ENCODE measurements at places on chromosomes 4 and X.
A peak's percentile ranks its signal among the peaks of the same experiment; 100 is the strongest.

GRCh38 chr4:67465763-67466052 lies 79.6 kb downstream of the CENPC start:
- no peak for DNase-seq

DNA sequence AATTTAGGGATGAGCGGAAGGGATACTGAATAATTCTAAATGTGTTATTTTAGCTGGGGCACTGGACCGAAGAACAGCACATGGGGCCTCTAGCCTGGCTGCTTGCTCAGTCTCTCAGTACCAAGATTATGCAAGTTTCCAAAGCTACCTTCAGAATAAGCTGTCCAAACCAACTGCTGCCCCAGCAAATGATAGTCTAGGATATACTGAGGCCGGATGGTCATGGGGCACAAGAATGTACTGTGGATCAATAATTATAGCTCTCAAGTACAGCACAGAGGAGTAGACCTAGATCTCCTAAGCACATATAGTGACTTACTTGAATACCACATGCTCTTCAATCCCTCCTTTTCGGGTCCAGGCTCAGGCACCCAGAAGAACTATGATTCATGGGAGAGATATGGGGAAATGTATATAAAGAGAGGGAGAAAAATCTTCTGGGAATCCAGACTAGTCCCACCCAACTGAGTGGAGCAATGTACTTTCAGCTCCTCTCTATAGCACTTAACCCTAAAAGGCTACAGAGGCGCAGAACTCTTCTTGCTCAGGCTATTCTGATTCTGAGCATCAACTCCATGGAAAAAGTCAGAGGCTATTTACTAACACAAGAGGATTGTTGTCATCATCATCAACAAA lies 160.3 kb upstream of the GPC4 start:
- no peak for DNase-seq

- peak; percentile 5 for DNase-seq
Measured at GRCh38 chr4:74038425-74039314, at the start of gene CXCL3. TSS of gene CXCL3 (minus strand) at chr4:74038689. CDS start at chr4:74038611, 78 bp downstream.

DNA sequence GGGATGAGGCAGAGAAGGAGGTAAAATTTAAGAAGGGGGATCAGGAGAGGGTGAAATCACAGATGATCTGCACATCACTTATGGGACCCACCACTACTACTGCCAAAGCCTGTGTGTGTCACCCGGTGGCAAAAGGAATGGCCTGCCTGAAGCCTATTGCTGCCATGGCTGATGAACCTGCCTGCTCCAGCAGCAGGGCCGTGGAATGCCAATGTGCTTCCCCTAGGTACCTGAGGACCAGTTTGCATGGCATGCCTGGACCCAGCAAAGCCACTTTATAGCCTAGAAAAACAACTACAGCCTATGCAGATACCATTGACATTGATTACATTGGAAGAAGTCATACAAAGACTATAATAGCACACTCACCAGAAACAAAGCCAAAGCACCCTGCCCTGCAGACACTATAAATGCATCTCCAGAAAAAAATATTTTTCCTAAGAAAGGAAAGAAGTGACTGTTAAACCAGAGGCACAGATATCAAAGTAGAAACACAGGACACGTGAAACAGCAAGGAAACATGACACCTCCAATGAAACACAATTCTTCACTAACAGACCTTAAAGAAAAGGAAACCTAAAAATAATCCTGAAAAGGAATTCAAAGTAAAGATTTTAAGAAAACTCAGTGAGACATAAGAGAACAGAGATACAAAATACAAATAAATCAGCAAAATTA lies 680.7 kb upstream of the GRID2 start:
- DNase-seq = no peak

DNA sequence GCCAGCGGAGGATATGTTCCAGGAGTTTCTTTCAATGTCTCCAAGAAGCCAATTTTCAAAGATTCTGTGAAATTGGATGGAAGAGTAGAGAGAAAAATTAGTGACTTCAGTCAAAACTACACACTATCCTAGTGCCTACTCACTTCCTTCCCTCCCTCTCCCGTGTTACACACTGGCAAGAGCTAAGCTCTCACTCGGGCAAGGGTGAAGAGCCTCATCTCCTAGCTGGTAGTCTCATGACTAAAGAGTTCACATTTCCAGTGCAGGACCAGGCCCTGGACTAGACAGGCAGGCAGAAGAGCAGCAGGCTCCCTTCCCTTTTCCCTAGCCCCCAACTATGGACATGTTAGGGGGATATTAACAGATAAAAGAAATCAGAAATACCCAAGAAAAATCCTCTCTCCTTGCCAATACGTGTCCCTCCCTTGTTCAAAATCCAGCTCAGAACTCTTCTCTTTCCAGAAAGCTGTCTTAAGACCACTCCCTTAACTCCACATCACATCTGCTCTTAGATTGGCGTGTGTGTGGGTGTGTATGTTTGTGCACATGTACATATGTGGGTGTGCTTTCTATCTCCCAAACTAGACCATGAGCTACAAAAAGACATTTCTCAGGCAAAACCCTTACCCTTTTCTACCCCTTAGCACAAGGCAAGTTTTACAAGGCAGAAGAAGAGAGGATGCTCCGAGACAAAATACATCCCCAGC lies 29.9 kb downstream of the ZDHHC9 start:
- no peak for DNase-seq

GRCh38 chrX:15416133-15416993 lies 32.1 kb upstream of the VEGFD start:
- DNase-seq = no peak

GRCh38 chr4:76801621-76802235 lies 96.2 kb downstream of the SOWAHB start:
- no peak for DNase-seq

GRCh38 chrX:135384161-135384836 lies 37.4 kb upstream of the SMIM10L2A start:
- DNase-seq = no peak

- no peak for DNase-seq
Measured at GRCh38 chr4:121706595-121707021, 9.8 kb upstream of the ANXA5 start.

GRCh38 chr4:74623041-74623440 lies 171.3 kb downstream of the BTC start:
- no peak for DNase-seq

GRCh38 chr4:1763070-1763549 lies 30.0 kb upstream of the FGFR3 start:
- DNase-seq = no peak

- no peak for DNase-seq
Measured at GRCh38 chr4:39754309-39754708, 56.4 kb downstream of the UBE2K start.

DNA sequence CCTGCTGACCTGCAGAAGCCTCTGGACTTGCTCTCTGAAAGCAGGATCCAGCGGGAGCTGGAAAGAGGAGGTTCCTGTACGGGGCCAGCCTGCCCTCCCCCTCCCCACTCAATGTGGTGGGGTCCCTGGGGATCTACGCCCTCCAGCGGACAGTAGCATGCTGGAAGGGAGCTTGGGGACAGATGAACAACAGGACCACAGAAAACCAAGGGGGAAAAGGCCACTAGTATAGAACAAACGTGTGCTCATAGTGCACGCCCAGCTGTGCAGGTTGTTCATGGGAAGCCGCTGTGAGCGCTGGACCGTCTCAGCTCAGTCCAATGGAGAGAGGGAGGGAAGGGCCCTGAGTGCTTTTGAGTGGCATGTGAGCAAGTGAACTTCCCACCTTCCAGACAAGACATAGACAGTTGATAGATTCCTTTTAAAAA lies 15.8 kb downstream of the HMX1 start:
- DNase-seq = no peak

DNA sequence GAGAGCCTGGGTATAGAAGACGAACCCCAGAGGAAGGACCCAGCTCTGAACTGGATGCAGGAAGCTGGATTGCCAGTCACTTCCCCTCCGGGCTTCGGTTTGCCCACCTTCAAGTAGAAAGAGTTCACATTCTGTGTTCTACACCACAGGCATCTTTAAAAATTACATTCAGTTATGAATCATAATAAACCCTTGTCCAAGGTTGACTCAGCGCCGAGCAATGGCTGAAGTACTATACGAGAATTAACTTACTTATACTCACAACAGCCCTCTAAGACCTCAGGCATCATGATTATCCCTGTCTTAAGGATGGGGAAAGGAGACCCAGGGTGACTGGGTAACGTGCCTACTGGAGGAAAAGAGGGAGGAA lies 72.5 kb downstream of the EVC2 start:
- DNase-seq = no peak

- DNase-seq = no peak
Measured at GRCh38 chr4:88938138-88938537, 118.8 kb downstream of the FAM13A start.

GRCh38 chrX:148940411-148940996 lies 440.1 kb downstream of the AFF2 start:
- DNase-seq = no peak

- no peak for DNase-seq
Measured at GRCh38 chrX:123835661-123836371, 24.0 kb upstream of the XIAP start.

- DNase-seq = no peak
Measured at GRCh38 chr4:27720010-27720766, 859.5 kb downstream of the STIM2 start.

- DNase-seq = no peak
Measured at GRCh38 chrX:40573763-40574162, 7.0 kb upstream of the ATP6AP2 start.

DNA sequence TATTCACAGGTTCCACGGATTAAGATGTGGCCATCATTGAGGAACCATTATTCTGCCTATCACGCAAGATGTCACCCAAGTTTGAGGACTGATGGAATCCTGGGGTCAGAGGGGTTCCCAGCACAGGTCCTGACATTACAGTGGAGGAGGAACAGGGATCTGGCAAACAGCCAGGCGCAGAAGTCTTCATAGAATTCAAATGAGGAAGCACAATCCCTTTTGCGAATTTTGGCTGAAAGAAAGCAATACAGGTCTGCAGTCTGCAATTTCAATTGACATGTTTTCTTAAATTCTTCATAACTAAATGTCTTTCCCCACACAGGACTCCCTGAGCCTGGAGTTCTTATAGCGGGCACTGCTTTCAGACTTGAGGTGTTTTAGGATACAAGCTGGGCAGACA lies 14.5 kb downstream of the DOCK11 start:
- DNase-seq = no peak

DNA sequence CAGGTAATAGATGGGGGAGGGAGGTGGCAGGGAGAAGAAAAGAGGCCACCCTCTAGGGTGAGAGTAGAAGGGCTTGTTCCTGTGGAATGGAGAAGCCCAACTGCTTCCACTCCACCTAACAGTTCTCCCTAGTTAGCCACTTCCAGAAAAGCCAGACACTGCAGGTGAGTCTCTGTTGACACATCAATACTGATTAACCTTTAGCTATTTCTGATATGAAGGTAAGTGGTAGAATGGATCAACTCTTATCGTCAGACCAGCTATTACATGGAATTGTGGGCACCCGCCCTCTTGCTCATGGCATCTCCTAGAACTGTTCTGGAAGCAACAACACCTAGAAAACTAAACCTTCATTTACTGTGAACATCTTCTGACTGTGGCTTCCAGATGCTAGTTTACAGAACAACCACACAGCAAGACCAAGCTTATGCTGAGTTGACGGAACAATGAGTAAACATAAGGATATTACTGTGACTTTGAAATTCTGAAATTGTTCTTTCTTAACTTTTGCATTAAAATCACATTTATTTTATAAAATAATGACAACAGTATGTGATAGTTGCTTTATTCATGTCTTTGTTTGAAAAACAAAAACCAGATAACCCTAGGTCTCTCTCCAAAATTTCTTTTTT lies 44.7 kb downstream of the ANXA3 start:
- DNase-seq = no peak

DNA sequence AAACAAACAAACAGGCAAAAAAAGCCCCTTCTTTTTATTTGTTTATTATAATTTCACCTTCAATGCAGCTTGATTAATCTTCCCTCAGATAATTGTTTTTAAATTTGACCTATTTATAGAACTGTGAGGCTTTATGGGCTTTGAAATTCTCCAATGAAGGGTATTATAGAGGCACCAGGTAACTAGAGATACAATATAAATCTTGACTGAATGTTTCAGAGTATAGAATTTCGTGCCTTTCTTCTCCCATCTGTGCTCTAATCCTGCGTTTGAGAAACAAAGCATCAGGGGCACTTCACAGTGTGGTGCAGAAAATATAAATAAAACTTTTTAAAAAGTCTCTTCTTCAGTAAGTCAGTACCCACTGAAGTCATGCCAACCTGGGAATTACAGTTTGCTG lies 120.9 kb downstream of the ANKRD50 start:
- no peak for DNase-seq

- DNase-seq = no peak
Measured at GRCh38 chr4:181030961-181031360, 1212.2 kb upstream of the TENM3 start.

DNA sequence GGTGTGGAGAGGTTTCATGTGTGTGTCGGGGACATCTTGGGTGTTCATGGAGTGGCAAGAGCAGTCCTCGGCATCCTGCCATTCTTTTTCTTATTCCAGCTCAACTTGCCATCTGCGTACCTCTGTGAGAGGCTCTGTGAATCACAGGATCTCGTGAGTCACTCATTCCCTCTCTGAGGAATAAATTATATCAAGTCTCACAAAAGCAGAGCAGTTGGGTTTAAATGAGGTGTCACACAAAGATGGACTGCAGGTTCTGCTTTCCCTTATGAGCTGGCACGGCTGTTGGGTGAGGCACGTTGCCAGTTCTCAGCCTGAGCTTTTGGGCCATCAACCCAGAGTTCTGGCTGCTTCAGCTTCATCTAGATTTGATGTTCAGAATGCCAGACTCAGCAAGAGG lies 6.8 kb upstream of the OCIAD2 start:
- no peak for DNase-seq

GRCh38 chr4:40149960-40150385 lies 46.9 kb upstream of the RHOH start:
- DNase-seq = no peak

DNA sequence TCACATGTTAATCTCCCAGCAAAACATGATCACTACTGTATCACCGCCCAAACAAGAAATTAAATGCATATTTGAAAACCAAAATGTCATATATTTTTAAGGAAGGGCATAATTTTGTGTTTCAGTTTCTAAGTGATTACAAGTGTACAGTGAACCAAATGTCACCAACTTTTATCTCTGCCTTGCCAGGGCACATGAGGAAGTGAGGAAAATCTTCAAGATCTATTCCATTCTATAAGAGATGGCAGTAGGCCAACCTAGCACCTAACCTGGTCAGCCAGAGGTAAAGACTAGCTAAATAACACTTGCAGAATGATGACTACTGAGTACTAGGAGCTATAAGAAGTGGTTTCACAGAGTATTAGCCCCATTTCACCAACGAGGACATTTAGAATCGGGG lies 107.2 kb downstream of the ATP11C start:
- no peak for DNase-seq

DNA sequence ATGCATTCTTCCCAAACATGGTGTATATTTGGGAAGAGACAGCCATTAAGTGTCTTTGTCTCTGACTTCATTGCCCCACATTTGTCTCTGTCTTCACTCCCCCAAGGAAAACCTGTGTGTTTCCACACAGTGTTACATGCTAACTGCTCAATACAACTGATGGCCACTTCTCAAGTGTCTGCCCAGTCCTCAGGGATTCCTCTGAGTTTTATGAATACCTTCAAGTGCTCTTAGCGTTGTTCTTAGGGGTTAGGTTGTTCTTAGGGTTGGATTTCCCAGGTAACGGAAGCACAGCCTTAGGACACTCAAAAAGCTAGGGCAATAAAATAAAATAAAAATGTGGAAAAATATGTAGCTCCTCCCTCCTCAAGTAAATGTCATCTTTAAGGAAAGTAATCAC lies 64.7 kb upstream of the PLAC8 start:
- DNase-seq = no peak

Data from nucleus accumbens (tissue), 56 donors.